ENCODE measurements at places on chromosomes 5 and 9. TPM values are rescaled to one million over a fixed set of nuclear protein-coding genes. Genes with fewer than 3 reads are reported as not detected.

DNA sequence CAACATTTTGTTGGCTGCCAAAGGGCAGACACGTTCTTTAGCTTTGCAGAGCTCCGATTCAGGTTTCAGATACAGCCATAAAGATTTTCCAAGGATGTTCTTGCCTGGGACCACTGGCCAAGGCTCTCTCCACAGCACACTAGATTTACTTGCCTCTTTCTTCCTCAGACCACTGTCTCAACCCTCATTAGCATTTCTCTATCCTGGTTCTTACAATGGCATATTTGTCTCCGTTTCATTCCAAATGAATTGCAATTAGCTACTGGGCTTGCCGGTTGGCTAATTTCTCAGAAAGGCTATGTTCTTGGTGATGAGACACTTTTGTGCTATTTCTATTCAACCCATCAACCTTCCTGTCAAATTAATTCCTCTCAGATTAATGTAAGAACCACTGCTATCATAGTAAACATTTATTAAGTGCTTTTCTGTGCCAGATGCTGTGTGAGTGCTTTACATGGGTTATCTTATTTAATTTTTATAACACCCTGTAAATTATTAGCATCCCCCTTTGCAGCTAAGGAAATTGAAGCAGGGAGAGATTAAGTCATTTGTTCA, 118.4 kb upstream of the NR3C1 start:
- no peak for DNase-seq

DNA sequence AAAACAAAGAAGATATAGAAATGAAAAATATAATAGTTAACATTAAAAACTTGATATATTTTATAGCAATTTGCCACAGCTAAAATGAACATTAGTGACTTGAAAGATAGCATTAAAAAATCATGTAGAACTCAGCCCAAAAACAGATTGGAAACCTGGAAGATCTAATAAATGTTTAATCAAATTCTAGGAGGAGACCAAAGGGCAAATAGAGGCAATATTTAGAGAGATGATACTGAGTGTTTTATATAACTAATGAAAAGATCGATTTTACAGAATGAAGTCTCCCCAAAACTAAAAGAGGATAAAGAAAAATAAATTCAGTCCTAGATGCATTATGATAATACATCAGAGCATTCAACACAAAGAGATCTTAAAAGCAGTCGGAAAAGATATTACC, 127.0 kb downstream of the CWC27 start:
- DNase-seq = no peak

- no peak for DNase-seq
Observed at GRCh38 chr5:81027481-81028058, 67.4 kb downstream of the RASGRF2 start.

- peak; percentile 19 for DNase-seq
Observed at GRCh38 chr5:310941-311434, 10.5 kb upstream of the AHRR start.

DNA sequence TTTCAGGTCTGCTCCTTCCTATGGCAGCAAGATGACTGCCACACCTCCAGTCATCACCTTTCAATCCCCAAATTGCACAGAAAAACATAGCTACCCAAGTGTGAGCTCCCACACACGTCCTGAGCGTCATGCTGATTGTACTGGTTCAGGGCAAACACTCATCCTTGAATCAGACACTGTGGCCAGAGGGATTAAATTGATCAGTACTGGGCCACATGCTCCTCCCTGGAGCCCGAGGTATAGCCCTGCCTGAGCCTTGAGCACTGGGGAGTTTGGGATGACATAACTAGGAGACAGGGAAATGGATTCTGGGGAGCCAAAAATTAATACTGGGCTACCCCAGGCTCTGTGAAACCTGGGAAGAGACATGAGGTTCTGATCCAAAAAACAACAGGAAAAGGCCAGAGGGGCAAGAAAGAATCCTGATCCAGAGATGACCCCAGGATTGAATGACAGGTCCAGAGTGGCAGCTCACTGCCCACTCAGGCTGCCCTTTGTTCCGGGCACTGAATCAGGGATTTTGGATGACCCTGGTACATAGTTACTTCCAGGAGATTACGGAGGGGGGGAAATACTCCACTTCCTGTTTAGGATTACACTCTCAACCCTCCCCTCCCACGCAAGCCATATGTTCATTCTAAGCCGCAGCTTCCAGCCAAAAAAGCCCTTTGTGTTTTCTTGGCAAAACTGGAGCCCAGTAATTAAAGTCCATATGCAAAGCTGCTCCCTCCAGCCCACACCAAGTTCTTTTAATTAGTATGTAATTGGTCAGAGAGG, 141.6 kb upstream of the SPRY4 start:
- no peak for DNase-seq

The MSMP gene
- total RNA-seq = 0.41 TPM

The PCDHGB4 gene
- total RNA-seq = 8.6 TPM

GRCh38 chr5:95798048-95798447, 24.5 kb downstream of the GLRX start:
- DNase-seq = no peak

The NEURL1B gene
- total RNA-seq = 16.3 TPM

The RECK gene
- 7.3 TPM for total RNA-seq

The IFNA2 gene
- total RNA-seq = not detected

The CDC25C gene
- 2.4 TPM for total RNA-seq

- DNase-seq = no peak
Observed at GRCh38 chr5:108324886-108325285, 57.0 kb downstream of the FBXL17 start.

The HEXB gene
- total RNA-seq = 29.8 TPM

DNA sequence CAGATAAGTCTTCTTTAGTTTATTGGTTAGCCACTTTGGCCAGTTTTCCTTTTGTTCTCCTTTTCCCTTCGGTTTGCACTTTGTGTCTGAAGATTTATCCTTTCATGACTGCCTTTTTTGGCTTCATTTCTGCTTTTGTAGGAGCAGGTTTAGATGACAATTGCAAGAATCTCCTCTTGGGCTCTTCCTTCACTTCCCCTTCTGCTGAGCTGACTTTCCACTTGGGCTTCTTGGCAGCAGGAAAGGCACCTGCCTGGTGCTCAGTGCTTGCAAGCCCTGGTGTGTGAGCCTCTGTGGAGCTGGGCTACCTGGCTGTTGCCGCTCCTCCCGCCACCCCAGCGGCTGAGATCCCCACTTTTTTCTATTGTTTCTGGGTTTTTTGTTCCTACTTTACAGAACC, 7.3 kb downstream of the CCDC112 start:
- DNase-seq = no peak

The NELFB gene
- total RNA-seq = 36.7 TPM

DNA sequence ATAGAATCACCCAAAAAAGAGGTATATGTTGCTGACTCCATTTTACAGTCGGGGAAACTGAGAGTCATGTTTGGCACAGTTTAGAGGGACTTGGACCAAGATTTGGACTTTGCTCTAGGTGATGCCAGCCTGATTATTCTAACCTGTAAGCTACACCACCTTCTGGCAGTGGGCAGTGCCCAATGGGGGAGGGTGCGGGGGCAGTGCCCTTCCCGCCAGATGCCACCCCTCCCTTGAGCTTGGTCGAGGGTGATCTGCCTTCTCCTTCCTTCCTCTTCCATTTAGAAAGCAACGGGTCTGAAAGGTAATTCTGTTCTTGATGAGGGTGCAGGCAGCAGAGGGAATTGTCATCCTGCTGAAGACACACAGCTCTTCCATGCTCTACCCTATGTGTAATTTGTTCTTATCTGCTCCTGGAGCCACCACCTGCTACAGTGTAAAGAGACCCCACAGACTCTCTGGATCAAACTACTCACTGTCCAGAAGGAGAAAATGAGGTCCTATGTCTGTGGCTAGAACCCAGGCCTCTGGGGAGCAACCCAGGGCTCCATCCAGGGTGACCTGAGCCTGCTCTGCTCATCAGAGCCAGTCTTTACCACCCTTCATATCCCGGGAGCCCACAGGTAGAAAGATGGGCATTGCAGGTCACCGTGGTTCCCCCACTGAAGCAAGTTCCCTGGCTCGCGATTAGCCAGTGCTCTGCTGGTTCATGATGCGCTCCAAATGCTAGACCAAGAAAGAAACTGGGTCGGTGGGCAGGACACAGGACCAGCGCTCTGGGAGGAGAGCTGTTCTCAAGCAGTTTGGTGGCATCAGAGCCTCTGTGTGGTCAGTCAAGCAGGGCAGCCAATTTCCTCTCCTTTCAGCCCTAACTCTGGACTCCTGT, 156.2 kb downstream of the RGS3 start:
- DNase-seq = no peak

The GPR151 gene
- total RNA-seq = 0.41 TPM

- DNase-seq = no peak
Observed at GRCh38 chr9:130782886-130783530, 52.0 kb upstream of the ABL1 start.

DNA sequence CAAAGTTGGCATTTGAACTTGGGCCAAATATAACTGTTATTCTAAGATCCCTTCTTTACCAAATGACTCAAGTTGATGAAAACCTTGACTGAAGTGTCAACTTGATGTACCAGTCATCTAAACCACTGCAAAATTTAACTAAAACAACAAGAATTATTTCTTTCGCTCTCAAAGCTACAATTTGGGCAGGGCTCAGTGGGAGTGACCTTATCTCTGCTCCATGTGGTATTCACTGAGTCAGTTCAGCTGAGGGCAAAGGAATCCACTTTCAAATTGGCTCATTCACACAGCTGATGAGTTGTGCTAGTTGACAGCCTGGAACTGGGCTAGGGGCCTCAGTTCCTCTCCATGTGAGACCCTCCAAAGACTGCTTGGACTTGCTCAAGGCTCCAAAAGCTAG, 166.3 kb downstream of the RORB start:
- no peak for DNase-seq

The PCA3 gene
- 0.82 TPM for total RNA-seq

Measured in frontal cortex (tissue), 4 donors.